Panc1 (cell line): ENCODE measurements at places on chromosomes 3 and 15. TPM values are rescaled to one million over a fixed set of nuclear protein-coding genes. Genes with fewer than 3 reads are reported as not detected.

The TMEM41A gene
- total RNA-seq = 30.2 TPM

The GOLGA8T gene
- total RNA-seq = not detected

The LRRC31 gene
- not detected for total RNA-seq

The NPAP1 gene
- total RNA-seq = not detected

The ERICH6 gene
- total RNA-seq = 0.28 TPM

The H1-8 gene
- not detected for total RNA-seq
